Smooth muscle cell of bladder (primary cell): ENCODE measurements at places on chromosomes 13 and 19. TPM values are rescaled to one million over a fixed set of nuclear protein-coding genes. Genes with fewer than 3 reads are reported as not detected.

The CRYL1 gene
- total RNA-seq, result 22.2 TPM in 2 replicates

The PCSK4 gene
- 1.3 and 1.6 TPM in 2 replicates for total RNA-seq

The LILRB1 gene
- not detected in 2 replicates for total RNA-seq

The CEACAM8 gene
- not detected in 2 replicates for total RNA-seq

The KLK15 gene
- total RNA-seq, result not detected in 2 replicates
